ENCODE measurements at places on chromosomes 12 and 14.

DNA sequence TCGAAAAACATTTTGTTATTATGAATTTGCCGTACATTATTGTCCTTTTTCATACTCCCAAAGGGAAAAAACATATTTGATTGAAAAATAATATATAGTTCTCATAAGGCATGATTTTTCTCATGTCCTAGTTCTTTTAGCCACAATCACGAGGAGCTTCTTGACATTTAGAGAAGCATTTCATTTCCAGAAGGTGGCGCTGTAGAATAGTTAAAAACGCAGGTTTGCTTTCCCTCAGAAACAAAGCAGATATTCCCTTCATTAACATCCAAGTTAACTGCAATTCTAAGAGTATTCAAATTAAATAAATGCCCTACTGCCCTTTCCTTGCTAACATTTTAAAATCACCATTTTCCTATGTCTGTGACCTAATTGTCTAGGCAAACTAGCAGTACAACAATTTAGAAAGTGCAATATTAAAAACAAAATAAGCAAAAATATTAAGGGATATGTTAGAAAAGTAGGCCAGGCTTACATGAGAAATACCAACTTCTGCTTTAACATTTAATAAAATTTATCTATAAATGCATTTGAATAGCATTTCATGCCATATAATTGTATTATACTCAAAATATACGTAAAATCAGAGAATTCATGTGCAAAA, 10.9 kb upstream of the PIK3C2G start:
- no peak for DNase-seq

DNA sequence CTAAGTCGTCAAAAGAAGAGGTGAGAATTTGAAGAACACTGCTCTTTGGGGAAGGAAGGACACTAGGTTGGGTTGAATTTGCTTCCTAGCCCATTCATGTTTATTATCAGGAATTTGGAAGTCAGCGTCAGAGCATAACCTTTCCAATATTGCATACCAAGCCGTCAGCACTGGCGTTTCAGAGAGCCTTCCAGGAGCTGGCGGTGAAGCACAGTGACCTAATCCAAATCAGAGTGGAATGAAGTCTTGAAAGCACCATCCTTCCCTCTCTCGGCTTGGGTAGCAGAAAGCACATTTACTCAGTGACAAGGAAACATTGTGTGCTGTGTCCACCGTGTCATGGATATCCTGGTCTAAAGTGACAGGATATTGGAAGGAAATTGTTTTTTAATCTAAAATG, 240.3 kb upstream of the PELI2 start:
- DNase-seq: no peak

GRCh38 chr14:73612339-73613045, at the start of gene ACOT6:
TSS of gene ACOT6 (plus strand) at chr14:73612517. CDS start at chr14:73612572, 55 bp downstream.
- DNase-seq: peak; percentile 90

DNA sequence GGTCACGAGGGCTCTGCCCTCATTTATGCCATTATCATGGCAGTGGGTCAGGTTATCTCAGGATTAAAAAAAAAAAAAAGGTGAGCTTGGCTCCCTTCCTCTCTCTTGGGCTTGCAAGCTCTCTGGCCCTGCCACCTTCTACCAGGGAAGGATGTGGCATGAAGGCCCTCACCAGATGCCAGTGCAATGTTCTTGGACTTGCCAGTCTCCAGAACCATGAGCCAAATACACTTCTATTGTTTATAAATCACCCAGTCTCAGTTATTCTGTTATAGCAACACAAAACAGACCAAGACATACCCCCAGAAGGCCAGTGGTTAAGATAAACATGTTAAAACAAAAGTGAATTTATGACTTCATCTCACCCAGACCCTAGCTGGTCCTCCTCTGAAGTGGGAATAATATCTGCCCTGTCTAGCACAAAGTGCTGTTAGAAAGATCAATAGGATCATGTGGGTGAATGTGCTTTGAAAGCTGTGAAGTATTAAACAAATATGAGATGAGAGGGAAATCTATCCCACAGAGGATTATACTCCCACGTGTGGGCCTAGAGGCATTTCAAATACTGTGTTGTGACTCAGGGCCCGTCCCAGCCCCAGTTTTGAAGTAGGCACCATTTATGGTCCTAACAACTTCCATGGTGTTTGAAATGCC, 88.6 kb downstream of the NINJ2 start:
- DNase-seq: no peak

DNA sequence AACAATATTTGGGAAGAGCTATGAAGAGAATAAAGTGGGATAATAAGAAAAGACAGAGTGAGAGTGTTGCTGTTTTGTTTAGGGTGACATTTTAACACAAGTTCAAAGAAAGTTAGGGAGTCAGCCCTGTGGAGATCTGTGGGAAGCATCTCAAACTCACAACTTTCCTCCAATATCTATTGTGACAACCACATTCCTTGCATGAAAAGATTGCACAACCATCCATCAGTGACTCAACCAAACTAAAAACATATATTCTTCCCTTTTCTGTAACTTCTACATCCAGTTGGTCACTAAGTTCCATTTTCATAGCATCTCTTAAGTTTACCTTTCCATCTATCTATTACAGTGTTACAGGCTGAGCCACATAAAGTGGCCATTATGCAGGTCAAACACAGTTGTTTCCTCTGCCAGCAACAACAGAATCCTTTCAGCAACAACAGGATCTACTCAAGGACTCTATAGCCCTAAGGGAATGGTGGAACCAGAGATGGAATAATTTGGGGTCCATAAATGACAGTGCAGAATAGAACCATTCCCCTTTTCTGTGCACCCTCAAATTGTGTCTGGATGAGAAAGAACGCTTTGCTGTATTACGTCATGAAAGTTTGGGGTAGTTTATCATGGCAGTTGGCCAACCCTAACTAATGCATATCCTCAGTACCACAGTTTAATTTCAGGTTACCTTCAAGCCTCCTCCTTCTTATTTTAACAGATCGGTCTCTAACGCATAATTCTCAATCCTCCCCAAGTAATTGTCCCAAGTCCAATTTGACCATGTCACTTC, 118.8 kb downstream of the ST8SIA1 start:
- no peak for DNase-seq

DNA sequence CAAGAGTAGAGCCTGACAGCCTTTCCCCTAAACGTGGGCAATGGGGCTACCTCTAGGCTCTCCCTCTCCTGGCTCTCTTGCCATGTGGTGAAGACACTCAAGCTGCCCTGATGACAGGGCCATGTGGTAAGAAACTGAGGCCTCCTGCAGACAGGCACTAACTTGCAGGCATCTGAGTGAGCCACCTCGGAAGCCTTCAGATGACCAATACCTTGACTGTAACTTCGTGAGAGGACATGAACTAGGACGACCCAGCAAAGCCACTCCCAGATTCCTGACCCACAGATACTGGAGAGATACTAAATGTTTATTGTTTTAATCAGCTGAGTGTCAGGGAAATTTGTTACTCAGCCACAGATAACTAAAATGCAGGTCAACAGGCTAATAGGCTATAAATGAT, 96.4 kb downstream of the EFCAB11 start:
- DNase-seq: no peak

DNA sequence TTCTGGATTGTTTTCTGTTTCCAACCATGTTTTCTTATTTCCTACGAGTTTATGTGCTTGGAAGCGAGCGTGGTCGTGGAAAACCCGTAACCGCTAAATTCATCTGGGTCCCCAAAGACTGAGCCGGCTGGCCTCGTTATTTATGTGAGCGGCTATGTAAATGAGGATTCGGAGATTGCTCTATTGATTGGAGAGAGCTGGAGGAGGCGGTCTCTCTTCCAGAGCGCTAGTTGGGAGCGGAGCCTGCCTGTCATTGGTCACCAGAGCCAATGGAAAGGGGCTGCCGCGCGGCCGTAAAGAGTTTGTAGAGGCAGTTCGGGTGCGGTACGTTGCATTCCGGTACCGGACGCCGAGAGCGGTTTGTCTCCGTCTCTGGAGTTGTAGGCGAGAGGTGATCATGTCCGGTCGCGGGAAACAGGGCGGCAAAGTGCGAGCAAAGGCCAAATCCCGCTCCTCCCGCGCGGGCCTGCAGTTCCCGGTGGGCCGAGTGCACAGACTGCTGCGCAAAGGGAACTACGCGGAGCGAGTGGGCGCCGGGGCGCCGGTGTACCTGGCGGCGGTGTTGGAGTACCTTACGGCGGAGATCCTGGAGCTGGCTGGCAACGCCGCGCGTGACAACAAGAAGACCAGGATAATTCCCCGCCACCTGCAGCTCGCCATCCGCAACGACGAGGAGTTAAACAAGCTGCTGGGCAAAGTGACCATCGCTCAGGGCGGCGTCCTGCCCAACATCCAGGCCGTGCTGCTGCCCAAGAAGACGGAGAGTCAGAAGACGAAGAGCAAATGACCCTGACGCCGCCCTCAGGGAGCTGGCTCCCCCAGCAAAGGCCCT, 29.0 kb downstream of the WBP11 start:
- DNase-seq: peak; percentile 95

DNA sequence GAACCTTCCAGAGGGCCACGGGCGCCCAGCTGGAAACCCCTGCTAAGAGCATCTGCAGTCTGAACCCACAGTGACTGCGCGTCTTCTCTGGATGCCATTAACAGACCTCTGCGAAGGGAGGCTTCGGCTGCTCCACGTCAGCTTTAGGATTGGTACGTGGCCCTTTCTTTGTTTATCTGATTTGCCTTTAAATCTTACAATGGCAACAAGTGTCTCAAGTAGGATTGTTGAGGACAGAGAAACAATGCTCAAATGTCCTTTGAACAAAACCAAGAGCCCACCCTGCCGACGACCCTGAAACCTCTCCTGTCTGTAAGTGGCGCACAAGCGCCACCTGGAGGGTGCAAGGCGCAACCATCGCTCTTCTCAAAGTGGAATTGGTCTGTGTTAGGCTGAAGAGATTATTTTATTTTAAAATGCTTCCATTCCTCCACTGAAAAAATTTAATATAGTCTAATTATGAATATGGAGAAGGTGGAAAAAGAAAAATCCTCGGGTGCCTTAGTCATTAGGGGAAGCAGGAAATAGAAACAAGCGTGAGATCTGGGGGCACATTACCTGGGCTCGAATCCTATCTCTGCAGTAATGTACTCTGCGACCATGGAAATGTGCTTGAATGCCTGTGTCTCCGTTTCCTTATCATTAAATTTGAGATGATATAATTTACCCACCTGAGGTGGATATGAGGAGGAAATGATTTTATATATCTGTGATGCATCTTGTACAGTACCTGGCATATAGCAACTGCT, 82.6 kb upstream of the PTPRB start:
- DNase-seq: peak; percentile 67

GRCh38 chr14:105858676-105859025, 332.3 kb downstream of the TMEM121 start:
- DNase-seq: no peak

GRCh38 chr12:125254236-125254635, 189.0 kb downstream of the AACS start:
- no peak for DNase-seq

DNA sequence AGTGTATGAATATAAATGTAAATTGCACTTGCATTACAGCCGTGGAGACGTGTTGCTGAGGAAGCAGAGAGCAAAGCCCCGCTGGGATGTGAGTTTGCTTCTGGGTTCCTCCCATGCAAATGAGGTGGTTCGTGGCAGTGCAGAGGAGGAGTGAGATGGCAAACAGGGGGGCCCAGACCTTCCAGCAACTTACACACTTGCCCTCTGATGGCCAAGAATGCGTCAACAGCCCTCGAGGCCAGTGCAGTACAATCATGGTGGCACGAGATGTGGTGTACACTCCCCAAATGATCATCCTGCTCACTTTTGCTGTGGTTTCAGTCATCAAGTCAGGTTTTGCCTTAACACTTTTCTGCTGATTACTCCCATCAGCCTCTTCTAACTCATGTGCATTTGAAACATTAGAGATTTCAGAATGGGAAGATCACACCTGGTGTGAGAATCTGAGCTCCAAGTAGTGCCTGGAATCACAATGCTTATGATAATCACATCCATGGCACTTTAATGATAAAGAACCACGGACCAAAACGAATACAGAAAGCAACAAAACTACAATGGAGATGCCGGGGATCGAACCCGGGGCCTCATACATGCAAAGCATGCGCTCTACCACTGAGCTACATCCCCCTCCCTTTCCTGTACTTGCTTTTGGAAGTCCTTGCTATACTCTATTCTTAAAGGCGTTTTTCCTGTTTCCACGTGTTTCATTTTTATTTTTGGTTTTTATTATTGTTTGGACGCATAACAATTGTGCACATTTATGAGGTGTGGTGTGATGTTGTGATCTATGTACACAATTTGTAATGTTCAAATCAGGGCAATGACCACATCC, 7.0 kb upstream of the UBC start:
- DNase-seq: peak; percentile 73

DNA sequence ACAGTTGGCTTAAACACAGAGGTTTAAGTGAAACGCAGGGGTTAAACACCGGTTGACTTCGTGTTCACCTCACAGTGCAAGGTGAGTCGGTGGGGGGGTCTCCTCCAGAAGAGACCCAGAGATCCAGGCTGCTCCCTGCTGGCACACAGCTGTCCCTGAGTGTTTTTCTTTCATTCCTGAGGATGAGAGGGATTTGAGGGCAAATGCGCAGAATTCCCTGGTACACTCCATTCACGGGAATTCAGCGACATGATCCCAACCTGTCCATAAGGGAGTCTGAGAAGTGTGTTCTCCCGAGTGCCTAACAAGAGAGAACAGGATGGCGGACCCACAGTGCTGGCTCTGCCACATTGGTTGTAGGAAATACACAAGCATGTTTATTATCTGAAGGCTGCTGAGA, 107.2 kb upstream of the ESRRB start:
- DNase-seq: no peak

- no peak for DNase-seq
Measured at GRCh38 chr12:39435531-39435930, 7.4 kb downstream of the KIF21A start.

- no peak for DNase-seq
Measured at GRCh38 chr14:26199096-26199495, 398.7 kb downstream of the NOVA1 start.

GRCh38 chr14:103186909-103187586, 63.8 kb downstream of the TNFAIP2 start:
- DNase-seq: peak; percentile 60

GRCh38 chr12:127054531-127054930, 1212.4 kb upstream of the TMEM132C start:
- no peak for DNase-seq

- DNase-seq: no peak
Measured at GRCh38 chr12:75081305-75081704, 128.3 kb downstream of the KCNC2 start.

- DNase-seq: no peak
Measured at GRCh38 chr14:67512463-67513310, 20.4 kb upstream of the PLEKHH1 start.

GRCh38 chr12:46944088-46944487, 118.3 kb upstream of the SLC38A4 start:
- no peak for DNase-seq

GRCh38 chr12:76025601-76026575, 5.7 kb downstream of the PHLDA1 start:
- DNase-seq: no peak

GRCh38 chr12:4975574-4975973, 65.9 kb downstream of the KCNA1 start:
- peak; percentile 42 for DNase-seq

- no peak for DNase-seq
Measured at GRCh38 chr12:111773801-111774551, 7.2 kb downstream of the ALDH2 start.

- DNase-seq: no peak
Measured at GRCh38 chr14:84001023-84001422, 1528.9 kb upstream of the FLRT2 start.
